ENCODE measurements at places on chromosomes 2 and 18. TPM values are rescaled to one million over a fixed set of nuclear protein-coding genes. Genes with fewer than 3 reads are reported as not detected.

DNA sequence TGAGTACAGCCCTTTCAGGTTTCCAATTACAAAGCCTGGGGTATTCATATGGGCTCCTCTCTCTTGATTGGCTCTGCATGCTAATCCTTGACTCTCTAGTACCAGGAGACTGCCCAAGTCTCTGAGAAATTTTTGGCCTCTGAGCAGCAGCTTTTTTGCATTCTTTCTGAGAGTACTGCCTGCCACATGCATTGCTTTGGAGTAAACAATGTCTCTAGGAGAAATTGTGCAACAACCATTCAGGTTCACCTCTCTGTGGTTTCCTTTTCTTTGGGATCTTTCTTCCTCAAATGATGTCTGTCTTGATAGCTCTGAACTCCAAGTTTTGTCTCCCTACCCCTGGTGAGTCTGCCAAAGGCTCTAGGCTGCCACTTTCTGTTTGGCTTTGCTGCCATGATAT lies 115.8 kb upstream of the SETBP1 start:
- no peaks in the 10 kb centered on the region for H3K27me3 ChIP-seq
- peaks cover 9% of the 10 kb centered on the region for H3K4me1 ChIP-seq
- H3K36me3 ChIP-seq, result no peaks in the 10 kb centered on the region
- no peak overlapping the region for H3K4me3 ChIP-seq
- H3K27ac ChIP-seq, result no peak overlapping the region

- peaks cover 64% of the 10 kb centered on the region for H3K36me3 ChIP-seq
- no peaks in the 10 kb centered on the region for H3K27me3 ChIP-seq
- H3K4me3 ChIP-seq, result no peak overlapping the region
- no peak for DNase-seq
- H3K4me1 ChIP-seq, result no peaks in the 10 kb centered on the region
These were observed 188.5 kb downstream of the EIPR1 start for GRCh38 chr2:3189076-3189591.

- no peaks in the 10 kb centered on the region for H3K36me3 ChIP-seq
- H3K27ac ChIP-seq, result peak overlapping the region; percentile 85
- peaks cover 62% of the 10 kb centered on the region for H3K4me1 ChIP-seq
- DNase-seq, result no peak
- H3K27me3 ChIP-seq, result no peaks in the 10 kb centered on the region
- H3K4me3 ChIP-seq, result no peak overlapping the region
These were observed 93.6 kb downstream of the ZFP36L2 start for GRCh38 chr2:43132683-43133301.

DNA sequence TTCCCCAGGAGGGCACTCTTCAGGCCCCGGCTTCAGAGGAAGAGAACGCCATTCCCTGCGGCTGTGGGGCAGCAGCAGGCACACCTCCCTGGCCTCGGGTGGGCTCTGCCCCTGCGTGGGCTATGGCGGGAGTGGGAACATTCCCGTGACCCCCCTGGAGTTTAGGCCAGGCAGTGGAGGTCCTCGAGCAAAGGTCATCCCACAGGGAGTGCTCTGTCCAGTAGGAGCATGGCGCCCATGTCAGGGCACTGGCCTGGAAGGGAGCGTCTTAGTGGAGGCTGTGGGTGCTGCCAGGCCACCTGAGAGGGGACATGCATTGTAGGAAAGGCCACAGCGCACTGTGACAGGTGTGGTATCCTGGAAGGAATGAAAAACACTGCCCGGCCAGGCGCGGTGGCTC lies 9.2 kb upstream of the NFATC1 start:
- H3K27me3 ChIP-seq, result peaks cover 44% of the 10 kb centered on the region
- H3K4me3 ChIP-seq, result no peak overlapping the region
- no peak overlapping the region for H3K27ac ChIP-seq

- no peak overlapping the region for H3K4me3 ChIP-seq
- H3K27me3 ChIP-seq, result no peaks in the 10 kb centered on the region
- DNase-seq, result no peak
- H3K4me1 ChIP-seq, result peaks cover 55% of the 10 kb centered on the region
- no peaks in the 10 kb centered on the region for H3K36me3 ChIP-seq
- H3K27ac ChIP-seq, result peak overlapping the region; percentile 85
These were observed 96.5 kb downstream of the ZFP36L2 start for GRCh38 chr2:43129676-43130547.

DNA sequence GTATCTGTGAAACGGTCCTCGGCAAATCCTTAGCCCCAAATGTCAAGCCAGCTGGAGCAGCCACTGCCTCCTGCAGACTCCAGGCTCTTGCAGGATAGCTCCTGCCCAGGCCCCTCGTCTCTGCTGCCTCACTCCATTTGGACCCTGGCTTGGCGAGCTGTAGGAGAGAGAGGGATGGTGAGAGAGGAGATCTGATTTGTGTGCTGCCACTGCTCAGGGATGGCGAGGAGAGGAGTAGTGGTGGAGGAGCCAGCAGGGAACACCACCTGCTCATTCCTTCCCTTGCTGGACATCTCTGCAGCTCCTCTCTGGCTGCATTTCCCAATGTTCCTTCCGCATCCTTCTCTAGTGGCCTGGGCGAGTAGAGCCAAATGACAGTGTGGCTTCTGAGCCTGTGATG lies 109.1 kb upstream of the NCK2 start:
- H3K27me3 ChIP-seq, result peaks cover 7% of the 10 kb centered on the region
- no peaks in the 10 kb centered on the region for H3K4me1 ChIP-seq
- H3K4me3 ChIP-seq, result no peak overlapping the region
- H3K27ac ChIP-seq, result no peak overlapping the region
- DNase-seq, result no peak

- no peak overlapping the region for H3K27ac ChIP-seq
- H3K36me3 ChIP-seq, result no peaks in the 10 kb centered on the region
- no peak overlapping the region for H3K4me3 ChIP-seq
- DNase-seq, result no peak
- H3K4me1 ChIP-seq, result no peaks in the 10 kb centered on the region
These were observed 48.6 kb downstream of the KIAA2012 start for GRCh38 chr2:202121532-202122162.

- H3K36me3 ChIP-seq, result no peaks in the 10 kb centered on the region
- no peak overlapping the region for H3K27ac ChIP-seq
- peaks cover 3% of the 10 kb centered on the region for H3K4me1 ChIP-seq
- no peak for DNase-seq
- no peak overlapping the region for H3K4me3 ChIP-seq
These were observed 7.7 kb upstream of the ARHGEF4 start for GRCh38 chr2:130829015-130829414.

DNA sequence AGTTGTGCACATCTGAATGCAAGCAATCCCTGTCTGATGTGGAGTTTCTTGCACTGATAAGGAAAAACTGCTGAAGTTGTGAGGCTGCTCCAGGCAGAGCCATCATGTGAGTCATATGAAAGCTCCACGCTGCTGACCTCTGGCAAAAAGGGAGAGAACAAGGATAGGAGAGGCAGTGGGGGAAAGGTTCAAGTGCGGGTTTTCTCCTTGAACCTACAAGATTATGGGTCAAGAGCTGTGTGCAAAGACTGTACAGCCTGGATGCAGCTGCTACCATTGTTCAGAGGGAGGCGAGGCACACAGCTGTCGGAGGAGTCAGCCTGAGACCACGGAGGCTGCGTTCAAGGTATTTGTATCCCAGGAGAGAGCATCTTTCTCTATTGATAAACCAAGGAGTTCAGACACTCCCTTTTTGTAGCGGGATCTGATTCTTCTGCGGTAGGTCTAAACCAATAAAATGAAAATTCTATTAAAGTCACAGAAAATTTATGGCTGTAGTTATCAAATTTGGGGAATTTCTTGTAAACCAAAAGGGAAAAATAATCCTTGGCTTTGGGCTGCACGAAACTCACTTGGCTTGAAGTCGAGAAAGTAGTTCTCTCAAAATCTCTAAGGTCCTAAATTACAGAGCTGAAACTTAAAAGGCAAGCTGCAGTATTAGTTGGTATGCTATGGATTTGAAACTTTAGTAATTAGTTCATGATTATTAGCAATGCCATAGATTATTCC lies at the start of gene CDK15:
TSS of gene CDK15 (plus strand) at position 96 of the 729 bp plus-strand sequence. CDS start at position 224, 128 bp downstream.
- DNase-seq, result no peak
- peaks cover 17% of the 10 kb centered on the region for H3K4me1 ChIP-seq
- H3K4me3 ChIP-seq, result no peak within 1 kb of the TSS
- H3K36me3 ChIP-seq, result no peaks in the 10 kb centered on the region
- peak within 1 kb of the TSS; percentile 59 for H3K27ac ChIP-seq
- no peaks in the 10 kb centered on the region for H3K27me3 ChIP-seq

DNA sequence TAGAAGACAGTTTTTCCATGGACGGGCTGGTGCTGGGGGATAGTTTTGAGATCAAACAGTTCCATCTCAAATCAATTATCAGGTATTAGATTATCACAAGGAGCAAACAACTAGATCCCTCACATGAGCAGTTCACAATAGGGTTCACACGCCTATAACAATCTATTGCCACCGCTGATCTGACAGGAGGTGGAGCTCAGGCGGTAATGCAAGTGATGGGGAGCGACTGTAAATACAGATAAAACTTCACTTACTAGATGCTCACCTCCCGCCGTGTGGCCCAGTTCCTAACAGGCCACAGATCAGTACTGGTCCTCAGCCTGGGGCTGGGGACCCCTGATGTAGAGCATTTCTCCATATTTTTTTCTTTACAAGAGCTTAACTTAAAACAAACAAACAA lies 203.6 kb downstream of the CDH7 start:
- DNase-seq, result no peak
- H3K27me3 ChIP-seq, result no peaks in the 10 kb centered on the region
- no peak overlapping the region for H3K4me3 ChIP-seq
- H3K27ac ChIP-seq, result no peak overlapping the region
- H3K4me1 ChIP-seq, result no peaks in the 10 kb centered on the region

- no peaks in the 10 kb centered on the region for H3K36me3 ChIP-seq
- peak; percentile 16 for DNase-seq
- peaks cover 9% of the 10 kb centered on the region for H3K4me1 ChIP-seq
- H3K4me3 ChIP-seq, result no peak overlapping the region
These were observed 156.2 kb downstream of the DDX1 start for GRCh38 chr2:15747603-15748471.

GRCh38 chr2:125296742-125297141 lies 1271.7 kb downstream of the CNTNAP5 start:
- no peaks in the 10 kb centered on the region for H3K36me3 ChIP-seq
- no peaks in the 10 kb centered on the region for H3K4me1 ChIP-seq
- DNase-seq, result no peak

DNA sequence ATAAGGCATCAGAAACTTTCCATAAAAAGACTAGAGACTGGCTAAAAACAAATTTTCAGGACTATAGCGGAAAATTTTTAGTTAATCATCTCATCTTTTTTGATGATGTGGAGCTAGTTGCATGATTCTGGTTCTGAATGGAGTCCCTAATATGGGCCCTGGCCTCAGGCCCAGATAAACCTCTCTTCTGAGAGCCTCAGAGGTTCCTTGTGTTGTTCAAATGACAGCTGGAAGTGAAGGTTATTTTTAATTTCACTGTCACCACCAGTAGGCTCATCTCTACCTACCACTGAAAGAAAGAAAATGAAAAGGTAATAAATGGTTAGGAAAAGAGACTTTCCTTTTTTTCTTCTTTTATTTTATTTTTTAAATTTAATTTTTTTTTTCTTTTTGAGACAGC lies 75.9 kb downstream of the EVA1A start:
- DNase-seq, result no peak
- H3K27ac ChIP-seq, result no peak overlapping the region
- H3K4me3 ChIP-seq, result no peak overlapping the region
- H3K27me3 ChIP-seq, result no peaks in the 10 kb centered on the region

GRCh38 chr2:40844353-40845277 lies 392.7 kb upstream of the SLC8A1 start:
- DNase-seq, result no peak
- H3K27ac ChIP-seq, result no peak overlapping the region
- H3K4me3 ChIP-seq, result no peak overlapping the region
- no peaks in the 10 kb centered on the region for H3K27me3 ChIP-seq
- no peaks in the 10 kb centered on the region for H3K36me3 ChIP-seq
- no peaks in the 10 kb centered on the region for H3K4me1 ChIP-seq

- no peak for DNase-seq
- no peak overlapping the region for H3K4me3 ChIP-seq
- H3K27me3 ChIP-seq, result no peaks in the 10 kb centered on the region
- H3K4me1 ChIP-seq, result no peaks in the 10 kb centered on the region
- H3K27ac ChIP-seq, result no peak overlapping the region
These were observed 486.7 kb upstream of the SALL3 start for GRCh38 chr18:78492813-78493371.

XDH gene
- 1.2 TPM for total RNA-seq

CYS1 gene
- 1.8 TPM for total RNA-seq

SAG gene
- total RNA-seq, result not detected

SERPINE2 gene
- 10.9 TPM for total RNA-seq

C1QL2 gene
- not detected for total RNA-seq

UNC80 gene
- 0.21 TPM for total RNA-seq

DSG4 gene
- total RNA-seq, result 3.2 TPM

LIMS2 gene
- total RNA-seq, result 9.2 TPM

CRYGC gene
- total RNA-seq, result not detected
